ENCODE measurements at places on chromosomes 1 and 21.

- DNase-seq = no peak
These were observed 631.0 kb upstream of the TMPRSS15 start for GRCh38 chr21:19034560-19034959.

DNA sequence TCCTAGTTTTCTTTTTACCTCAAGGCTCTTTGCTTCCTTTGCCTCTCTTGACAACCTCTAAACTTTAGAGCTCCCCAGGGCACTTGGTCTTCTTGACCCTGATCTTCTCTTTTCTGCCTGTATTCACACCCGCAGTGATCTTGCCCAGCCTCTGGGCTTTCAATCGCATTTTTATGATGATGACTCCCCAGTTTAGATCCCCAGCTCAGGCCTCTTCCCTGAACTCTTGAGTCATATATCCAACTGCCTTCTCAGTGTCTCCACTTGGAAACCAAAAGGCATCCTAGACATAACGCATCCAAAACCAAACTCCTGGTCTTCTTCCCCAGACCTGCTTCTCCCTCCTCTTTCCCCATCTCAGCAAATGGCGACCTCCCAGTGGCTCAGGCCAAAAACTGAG, 6.5 kb downstream of the STUM start:
- DNase-seq = no peak

DNA sequence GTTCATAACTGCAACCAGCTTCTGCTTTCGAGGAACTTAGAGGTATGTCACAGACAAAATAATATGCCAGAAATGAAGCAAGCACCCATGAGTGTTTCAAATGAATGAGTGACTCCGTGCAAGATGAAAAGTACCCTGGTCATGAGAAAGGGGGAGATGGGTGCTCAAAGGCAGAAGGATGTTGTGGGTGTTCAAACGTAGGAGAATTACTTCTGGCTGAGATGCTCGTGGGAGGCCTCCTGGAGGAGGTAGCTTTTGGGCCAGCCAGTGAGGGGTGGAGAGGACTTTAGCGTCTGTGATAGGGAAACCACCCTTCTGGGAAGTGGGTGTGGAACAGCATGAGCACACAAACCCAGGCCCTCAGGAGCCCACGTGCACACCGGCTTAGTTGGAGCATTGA, 113.8 kb downstream of the SYF2 start:
- DNase-seq = no peak

- DNase-seq = no peak
These were observed 33.8 kb downstream of the NECAP2 start for GRCh38 chr1:16474166-16474800.

DNA sequence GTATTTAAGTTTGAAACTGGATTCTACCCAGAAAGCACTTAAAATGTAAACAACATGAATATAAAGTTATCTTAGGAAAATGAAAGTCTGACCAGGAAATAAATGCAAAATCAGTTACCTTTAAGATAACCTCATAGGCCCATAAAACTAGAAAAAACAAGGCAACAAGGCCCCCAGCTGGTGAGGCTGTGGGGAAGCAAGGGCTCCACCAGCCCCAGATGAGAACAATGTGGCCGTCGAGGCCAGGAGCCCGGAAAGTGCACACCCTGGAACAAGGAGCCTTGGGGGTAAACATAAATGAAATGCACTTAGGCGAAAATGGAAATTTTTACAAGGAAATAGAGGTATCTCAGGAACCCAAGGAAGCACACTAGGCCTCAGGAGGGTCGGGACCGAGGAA, 37.9 kb upstream of the BMP8B start:
- no peak for DNase-seq

DNA sequence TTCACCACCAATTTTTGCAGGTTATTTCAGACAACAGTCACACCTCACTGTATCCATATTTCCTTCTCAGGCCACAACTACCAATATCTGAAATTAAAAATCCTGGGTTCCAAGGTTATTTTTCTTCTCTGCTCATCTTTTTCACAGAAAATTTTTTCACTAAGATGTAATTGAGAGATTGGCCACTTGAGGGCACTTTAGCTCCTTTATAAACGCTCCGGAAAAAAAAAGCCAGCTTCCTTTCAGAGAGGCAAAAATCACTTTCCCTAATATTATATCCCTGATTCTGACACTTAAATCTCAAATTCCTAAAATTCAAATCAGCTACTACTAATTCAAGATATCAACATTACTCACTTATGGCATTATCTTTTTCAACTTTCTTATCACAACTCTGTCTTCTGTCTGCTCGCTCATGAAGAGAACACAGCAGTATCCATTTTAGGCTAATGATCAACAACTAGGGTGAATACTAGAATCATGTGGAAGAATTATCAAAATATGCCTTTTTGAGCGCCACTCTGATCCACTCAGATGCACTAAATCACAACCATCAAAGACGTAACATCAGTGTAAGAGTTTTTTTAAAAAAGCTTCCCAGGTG, 101.4 kb upstream of the RGS1 start:
- no peak for DNase-seq

All from omental fat pad (tissue), 4 donors.